Activated T-cell treated with anti-CD3 and anti-CD28 coated beads, Interleukin-2, amount 50 U/mL, for 48 hours (primary cell): ENCODE measurements at places on chromosomes 16 and 17.

GRCh38 chr17:81125573-81126081, 39.7 kb upstream of the PVALEF start:
- no peak for DNase-seq

DNA sequence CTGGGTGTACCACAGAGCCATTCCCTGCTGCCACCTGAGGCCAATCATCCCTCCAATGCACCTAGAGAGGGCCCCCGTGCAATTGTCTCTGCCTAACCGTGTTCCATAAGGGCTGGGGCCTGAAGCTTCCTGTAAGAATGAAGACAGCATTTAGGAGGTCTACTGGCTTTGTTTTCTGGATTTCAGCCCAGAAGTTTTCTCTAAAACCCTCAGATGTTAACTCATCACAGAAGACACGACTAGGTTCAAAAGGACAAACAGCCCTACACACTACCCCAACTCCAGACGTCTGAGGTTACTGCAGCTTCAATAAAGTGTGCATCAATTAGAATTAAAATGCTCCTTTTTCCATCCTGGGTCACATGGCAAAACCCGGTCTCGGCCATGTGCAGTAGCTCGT, 10.8 kb upstream of the DRG2 start:
- DNase-seq: no peak

DNA sequence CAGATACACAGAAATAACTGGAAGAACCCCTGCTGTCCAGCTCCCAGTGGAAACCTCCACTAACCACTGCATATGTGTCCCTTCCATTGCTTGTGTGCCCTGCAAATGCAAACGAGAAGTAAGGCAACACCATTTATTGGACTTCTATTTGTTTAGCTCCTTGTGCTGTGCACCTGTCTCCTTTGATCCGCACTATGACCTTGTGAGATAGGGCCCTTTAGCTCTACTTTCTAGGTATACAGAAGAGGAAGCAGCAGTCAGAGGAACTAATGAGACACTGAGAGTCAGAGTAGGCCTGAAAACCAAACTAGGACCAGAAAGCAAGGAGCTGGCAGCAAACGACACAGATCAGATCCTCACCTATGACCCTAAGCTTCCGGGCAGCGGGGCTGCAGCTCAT, 22.4 kb downstream of the SOX9 start:
- DNase-seq: no peak

DNA sequence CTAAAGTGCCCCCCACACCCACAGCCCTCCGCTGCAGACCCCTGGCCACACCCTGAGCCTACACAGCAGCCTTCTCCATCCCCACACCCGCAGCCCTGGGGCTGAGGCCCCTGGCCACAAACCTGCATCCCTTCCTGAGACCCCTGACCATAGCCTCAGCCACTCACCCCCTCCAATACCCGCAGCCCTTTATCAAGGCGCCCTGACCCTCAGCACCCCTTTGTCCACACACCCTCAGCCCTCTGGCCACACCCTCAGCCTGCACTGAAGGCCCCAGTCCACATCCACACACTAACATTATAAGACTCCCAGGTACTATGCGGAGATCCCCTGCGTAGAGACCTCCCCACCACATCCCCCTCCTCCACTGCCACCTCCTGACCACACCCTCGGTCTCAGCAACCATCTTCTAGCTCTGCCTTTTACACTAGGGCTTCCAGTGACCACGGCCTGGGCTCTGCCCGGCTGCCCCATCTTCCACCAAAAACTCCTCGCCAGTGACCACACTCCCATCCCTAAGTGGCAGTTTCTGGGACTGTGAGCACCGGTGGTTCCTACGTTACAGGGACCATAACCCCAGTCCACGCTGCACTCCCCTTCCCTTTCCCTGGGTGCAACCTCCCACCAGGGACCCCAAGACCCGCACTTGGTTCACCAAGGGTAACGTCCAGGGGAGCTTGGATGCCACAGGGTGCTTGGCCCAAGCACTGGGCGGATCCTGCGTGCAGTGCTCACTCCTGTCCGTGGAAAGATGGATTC, 818 bp downstream of the TPPP3 start:
- no peak for DNase-seq

DNA sequence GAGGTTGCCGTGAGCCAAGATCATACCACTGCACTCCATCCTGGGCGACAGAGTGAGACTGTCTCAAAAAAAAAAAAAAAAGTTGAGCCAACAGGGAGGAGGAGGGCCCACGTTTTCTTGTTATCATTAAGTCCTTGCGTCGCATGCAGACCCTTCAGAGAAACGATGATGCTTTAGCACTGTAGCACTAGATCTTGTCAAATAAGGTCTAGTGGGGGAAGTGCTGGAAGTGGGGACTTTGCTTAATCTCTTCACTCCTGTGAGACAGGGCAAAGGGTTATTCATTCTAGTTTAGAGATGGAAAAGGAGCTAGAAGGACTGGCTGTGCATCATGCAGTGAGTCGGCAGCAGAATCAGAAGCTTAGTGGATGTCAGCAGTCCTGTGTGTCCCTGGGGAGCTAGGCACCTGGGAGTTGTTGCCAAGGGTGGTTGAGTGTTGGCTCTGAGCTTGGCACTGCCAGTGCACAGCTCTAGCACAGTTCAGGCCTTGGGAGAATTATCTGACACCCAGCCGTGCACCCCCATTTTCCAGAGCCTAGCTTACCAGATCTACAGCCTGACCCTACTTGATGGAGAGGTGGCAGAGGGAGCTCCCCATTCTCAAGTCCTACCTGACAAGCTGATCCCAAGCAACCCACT, 33.4 kb upstream of the TBX2 start:
- DNase-seq: no peak

GRCh38 chr17:69593716-69594115, 179.2 kb downstream of the MAP2K6 start:
- no peak for DNase-seq
